ENCODE measurements at places on chromosomes 5 and 9.

GRCh38 chr9:89077519-89077918 is 86.3 kb downstream of the S1PR3 start:
- peak; percentile 60 for ATAC-seq

- ATAC-seq, result no peak
These were observed 35.6 kb upstream of the SEMA4D start for GRCh38 chr9:89533411-89534095.

GRCh38 chr9:127163409-127163808 is 41.0 kb upstream of the ANGPTL2 start:
- ATAC-seq, result no peak

DNA sequence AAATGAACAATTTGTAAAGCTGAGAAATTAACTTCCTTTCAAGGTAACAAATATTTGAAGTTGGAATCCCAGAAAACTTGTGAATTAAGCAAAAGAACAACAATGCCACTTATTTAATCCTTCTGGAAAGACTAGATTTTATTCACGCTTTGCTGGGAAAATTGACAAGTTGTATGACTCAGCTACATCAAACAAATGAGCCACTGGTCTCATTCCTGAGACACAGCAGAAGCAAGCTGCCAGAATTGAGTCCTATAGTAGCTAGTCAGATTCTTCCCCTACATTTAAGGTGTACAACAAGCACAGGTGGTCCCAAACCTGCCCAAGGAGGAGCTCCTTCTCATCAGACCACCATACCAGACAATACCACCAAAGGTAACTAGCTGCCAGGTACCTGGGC is 280.7 kb downstream of the SPOCK1 start:
- ATAC-seq, result no peak

GRCh38 chr9:37626708-37627292 is 24.0 kb upstream of the FRMPD1 start:
- no peak for ATAC-seq

GRCh38 chr9:127878652-127879390 is 1.3 kb upstream of the AK1 start:
- no peak for ATAC-seq

- no peak for ATAC-seq
These were observed 140.8 kb upstream of the ZNF608 start for GRCh38 chr5:124887223-124887622.

DNA sequence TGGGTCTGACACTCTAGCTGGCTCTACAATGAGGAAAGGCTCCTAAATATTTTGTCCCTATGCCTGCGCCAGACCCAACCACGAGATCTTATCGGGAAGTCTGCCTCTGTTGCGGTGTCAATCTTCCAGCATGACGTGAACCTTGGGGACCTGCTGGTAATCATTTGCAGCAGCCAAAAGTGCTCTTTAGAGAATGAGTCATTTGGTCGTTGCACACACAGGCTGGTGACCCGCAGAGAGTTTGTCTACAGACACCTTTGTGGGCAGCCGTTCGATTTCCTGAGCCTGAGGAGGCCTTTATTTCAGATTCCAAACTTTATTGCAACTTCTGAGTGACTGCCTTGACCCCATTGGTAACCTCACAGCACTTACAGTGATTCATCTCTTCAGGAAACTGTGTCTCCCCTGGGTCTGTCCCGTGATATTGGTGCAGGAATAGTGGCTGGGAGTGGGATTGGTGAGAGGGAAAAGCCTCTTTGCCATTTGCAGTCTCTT is 326.1 kb downstream of the NSG2 start:
- ATAC-seq, result no peak

- no peak for ATAC-seq
These were observed 21.2 kb downstream of the TRIM14 start for GRCh38 chr9:98097836-98098235.

- ATAC-seq, result no peak
These were observed 27.7 kb downstream of the FST start for GRCh38 chr5:53508125-53508524.

DNA sequence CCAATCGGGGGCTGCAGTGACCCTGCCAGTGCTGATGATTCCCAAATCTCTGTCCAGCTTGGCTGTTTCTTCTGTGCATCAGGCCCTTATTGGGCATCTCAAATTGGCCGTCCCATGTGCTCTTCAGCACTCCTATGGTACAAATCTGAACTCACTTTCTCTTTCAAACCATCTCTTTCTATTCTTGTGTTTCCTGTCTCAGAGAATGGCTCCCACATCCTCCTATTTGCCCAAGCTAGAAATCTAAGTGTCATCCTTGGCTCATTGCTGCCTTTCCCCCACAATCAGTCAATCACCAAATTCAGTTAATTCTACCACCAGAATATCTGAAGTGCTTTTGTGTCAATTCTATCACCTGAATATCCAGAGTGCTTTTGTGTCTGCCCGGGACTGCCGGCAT is 336.6 kb downstream of the CWC27 start:
- ATAC-seq, result no peak

DNA sequence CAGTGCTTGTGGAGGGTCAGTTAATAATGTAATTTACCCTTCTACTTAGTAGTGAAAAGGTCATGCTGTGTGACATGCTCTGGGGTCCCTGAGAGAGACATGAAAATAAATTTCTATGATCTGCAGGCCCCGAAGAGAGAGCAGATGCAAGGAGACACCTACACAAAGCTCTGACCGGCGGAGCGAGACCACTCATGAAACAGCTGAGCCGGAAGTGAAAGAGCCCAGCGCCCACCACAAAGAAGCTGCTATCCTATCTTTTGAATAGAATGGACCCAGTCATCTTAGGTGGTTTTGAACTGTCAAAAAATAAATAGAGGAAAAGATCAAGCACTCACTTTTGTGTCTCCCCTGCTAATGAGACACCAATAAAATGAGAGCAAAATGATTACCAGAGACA is 190.0 kb downstream of the MED10 start:
- ATAC-seq, result peak; percentile 95

DNA sequence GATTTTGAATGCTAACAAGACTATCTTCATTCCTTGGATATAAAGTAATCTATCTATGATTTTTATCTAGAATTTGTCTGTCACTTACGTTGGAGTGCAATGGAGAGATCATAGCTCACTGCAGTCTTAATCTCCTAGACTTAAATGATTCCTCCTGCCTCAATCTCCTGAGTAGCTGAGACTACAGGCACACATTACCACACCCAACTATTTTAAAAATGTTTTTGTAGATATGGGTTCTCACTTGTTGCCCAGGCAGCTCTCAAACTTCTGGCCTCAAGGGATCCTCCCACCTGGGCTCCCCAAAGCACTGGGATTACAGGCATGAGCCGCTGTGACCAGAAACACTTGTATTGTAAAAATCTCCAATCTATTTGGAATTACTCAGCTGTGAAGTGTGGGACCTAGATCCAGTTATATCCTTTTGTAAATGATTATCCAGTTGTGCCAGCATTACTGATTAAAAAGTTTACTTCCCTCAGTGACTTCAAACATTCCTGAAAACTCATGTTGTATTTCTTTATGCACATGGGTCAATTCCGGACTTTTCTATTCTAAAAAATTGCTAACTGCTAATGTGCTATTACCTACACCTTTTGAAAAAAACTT is 1793.8 kb upstream of the WWC1 start:
- no peak for ATAC-seq

- no peak for ATAC-seq
These were observed 54.4 kb downstream of the SMIM23 start for GRCh38 chr5:171840066-171840465.

DNA sequence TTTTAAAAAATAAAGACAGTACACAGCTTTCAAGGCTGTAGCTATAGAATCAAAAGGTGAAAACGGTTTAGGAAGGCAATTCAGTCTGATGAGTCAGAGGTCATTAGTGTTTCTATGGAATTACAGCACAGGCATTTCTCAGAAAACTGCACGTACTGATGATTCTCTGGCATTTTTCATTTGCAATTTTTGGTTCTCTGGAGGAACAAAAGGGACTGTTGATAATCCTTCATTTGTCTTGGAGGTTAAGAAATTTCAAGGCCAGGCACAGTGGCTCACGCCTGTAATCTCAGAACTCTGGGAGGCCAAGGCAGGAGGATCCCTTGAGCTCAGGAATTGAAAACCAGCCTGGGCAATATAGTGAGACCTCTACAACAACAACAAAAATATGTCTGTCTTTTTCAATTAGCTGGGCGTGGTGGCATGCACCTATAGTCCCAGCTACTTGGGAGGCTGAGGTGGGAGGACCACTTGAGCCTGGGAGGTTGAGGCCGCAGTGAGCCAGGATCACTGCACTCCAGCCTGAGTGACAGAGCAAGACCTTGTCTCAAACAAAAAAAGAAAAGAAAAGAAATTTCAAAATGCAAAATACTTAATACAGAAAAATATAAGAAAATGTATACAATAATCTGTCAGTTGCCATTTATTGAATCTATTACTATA is 27.3 kb downstream of the NR6A1 start:
- no peak for ATAC-seq

GRCh38 chr5:163245584-163245983 is 191.8 kb upstream of the CCNG1 start:
- ATAC-seq, result no peak

GRCh38 chr5:118883362-118883761 is 105.0 kb downstream of the DTWD2 start:
- ATAC-seq, result peak; percentile 76

- no peak for ATAC-seq
These were observed 13.8 kb upstream of the CDC23 start for GRCh38 chr5:138226910-138227309.

- ATAC-seq, result no peak
These were observed 71.4 kb downstream of the RFK start for GRCh38 chr9:76322810-76323209.

GRCh38 chr5:133943475-133943817 is 25.0 kb downstream of the C5orf15 start:
- no peak for ATAC-seq

DNA sequence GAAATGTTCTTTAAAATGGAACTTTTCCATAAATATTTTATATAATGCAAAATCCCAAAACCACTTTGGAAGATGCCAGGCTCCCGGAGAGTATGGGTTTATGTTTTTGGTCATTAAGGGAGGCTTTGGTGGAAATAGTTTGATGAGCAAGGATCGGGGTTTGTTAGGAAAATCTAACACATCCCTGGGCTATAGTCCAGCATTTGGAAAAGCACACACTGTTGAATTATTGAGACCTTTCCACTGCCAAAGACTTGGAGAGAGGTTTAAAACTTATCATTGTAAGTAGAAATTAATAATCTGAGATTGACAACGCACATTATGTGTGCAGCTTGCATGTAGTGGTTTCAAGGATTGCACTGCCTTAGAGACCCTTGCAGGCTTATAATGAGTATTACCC is 156.3 kb downstream of the PARP8 start:
- no peak for ATAC-seq

DNA sequence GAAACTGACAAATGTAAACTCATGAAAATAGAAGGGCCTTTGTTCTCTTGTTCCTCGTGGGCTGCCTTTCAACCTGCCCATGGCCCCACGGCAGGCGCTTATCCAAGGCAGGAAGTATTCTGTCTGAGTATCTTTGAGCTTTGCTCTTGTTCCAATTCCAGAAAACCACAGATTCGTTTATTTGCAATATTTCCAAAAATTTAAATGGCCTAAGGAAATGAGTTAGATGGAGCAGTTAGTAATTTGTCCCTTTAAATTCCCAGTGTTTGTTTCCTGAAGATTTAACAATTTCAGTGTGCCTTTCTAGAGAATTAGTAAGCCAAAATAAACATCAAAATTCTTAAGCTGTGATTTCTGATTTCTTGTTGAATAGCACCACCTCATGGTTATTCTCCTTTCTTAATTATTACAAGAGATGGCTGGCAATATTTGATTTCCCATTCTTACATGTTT is 299.4 kb upstream of the RASA1 start:
- ATAC-seq, result no peak

- ATAC-seq, result no peak
These were observed 67.3 kb downstream of the POU5F2 start for GRCh38 chr5:93674138-93674537.

DNA sequence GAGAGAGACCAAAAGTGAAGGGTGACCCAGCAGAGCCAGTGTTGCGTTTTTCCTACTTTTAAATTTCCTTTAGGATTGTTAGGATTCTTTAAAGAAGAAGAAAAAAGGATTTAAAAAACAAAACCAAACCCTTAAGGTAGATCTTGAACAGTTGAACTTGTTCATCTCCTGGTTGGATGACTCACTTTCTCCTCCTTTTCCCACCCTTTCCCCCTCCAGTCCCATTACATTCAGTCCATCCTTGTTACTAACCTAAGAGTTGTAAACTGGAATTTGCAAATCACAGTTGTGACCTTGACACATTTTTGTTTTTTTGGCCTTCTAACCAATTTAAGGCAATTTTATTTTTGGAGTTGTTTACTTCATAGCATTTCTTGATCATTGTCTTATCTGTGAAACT is 289.2 kb downstream of the ARHGAP26 start:
- ATAC-seq, result no peak

DNA sequence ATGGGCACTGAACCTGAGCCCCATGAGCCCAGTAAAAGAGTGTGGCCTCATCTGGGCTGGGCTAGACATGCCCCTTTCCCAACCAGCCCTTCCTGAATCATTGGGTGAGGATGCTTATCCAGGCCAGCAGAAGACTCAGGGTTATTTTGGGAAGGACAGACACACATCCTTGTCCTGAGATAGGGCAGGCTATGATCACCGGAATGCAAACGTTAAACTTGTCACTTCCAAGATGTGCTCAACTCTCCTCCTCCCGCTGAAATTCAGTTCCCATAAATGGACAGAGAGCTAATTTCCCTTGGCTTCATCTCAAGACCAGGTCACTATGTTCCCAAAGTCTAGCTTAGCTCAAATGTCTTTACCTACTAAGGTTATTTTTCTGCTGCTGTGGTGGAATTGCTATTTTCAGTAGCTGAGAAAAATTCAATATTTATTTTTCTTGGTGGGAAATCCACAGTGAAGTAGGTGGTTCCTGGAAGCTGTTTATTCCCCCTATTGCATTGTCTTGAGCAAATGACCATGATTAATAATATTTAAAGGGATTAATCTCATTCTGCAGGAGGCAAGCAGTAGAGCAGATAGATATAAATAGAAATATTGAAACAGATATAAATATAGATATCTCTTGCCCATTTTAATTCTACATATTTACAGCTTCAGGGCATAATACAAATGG is 70.0 kb downstream of the NXNL2 start:
- no peak for ATAC-seq

- peak; percentile 39 for ATAC-seq
These were observed 100.8 kb downstream of the WDR41 start for GRCh38 chr5:77391240-77391765.

- no peak for ATAC-seq
These were observed 155.3 kb upstream of the ABCA1 start for GRCh38 chr9:105083256-105083655.

GRCh38 chr5:84729326-84729725 is 344.6 kb upstream of the EDIL3 start:
- no peak for ATAC-seq

DNA sequence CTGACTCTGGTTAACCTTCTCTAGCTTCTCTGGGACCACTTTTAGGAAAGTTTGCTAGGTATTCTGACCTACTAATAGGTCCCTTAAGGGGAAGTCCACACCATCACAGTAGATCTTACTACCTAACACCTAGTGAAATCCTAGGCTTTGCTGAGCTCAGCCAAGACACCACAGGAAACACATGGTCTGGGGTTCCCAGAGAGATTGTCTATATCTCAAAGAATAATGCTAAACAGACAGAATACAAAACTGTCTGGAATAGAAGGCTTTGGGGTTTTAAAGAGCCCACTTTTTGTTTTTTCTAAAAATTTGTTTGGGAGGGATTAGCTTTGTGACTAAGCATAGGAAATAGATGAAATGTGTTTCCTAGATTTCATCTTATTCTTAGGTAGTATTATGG is 395.1 kb downstream of the ARHGEF28 start:
- ATAC-seq, result no peak

All from stimulated activated memory B cell treated with anti-CD40 and anti-IgM and Interleukin-4, amounts not matched to agents 10 μg/mL and 1 μg/mL and 100 μg/mL, for 72 hours (primary cell).